ENCODE measurements at places on chromosomes 2 and 18. TPM values are rescaled to one million over a fixed set of nuclear protein-coding genes. Genes with fewer than 3 reads are reported as not detected.

GRCh38 chr2:232854082-232854481 lies 16.0 kb upstream of the SNORC start:
- no peaks in the 10 kb centered on the region for H3K4me1 ChIP-seq
- H3K27me3 ChIP-seq: no peaks in the 10 kb centered on the region
- H3K36me3 ChIP-seq: no peaks in the 10 kb centered on the region
- H3K4me3 ChIP-seq: no peak overlapping the region
- DNase-seq: no peak

- no peaks in the 10 kb centered on the region for H3K4me1 ChIP-seq
- H3K27ac ChIP-seq: no peak overlapping the region
- no peak for DNase-seq
- H3K27me3 ChIP-seq: no peaks in the 10 kb centered on the region
- H3K4me3 ChIP-seq: no peak overlapping the region
These were observed 61.8 kb upstream of the YWHAQ start for GRCh38 chr2:9692456-9693195.

GRCh38 chr18:3238742-3239141 lies 8.9 kb upstream of the MYL12A start:
- H3K27me3 ChIP-seq: no peaks in the 10 kb centered on the region
- H3K4me1 ChIP-seq: no peaks in the 10 kb centered on the region
- no peaks in the 10 kb centered on the region for H3K36me3 ChIP-seq
- H3K27ac ChIP-seq: no peak overlapping the region
- H3K4me3 ChIP-seq: no peak overlapping the region

Gene GCKR
- total RNA-seq: 1.3 TPM

Gene MLPH
- 36.9 TPM for total RNA-seq

Gene ANKZF1
- total RNA-seq: 37.2 TPM

DNA sequence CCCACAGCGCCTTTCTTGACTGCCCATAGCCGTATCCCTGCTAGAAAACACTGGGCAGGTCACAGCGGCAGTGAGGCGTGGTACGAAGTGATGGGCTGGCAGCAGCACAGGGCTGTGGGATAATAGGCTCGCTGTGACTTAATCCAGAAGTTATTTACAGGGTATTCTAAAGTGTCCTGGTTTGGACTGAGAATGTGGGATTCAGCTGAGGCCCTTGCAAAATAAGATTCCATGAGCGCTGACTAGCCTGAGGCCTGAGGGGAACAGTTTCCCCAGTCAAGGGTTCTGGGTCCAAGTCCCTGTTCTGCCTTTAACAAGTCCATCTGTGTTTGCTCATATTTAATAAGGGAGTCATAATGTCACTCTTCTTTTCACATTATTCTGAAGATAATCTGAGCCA lies 34.6 kb downstream of the SETBP1 start:
- no peak for DNase-seq
- H3K36me3 ChIP-seq: no peaks in the 10 kb centered on the region
- peaks cover 13% of the 10 kb centered on the region for H3K4me1 ChIP-seq
- no peak overlapping the region for H3K4me3 ChIP-seq
- H3K27me3 ChIP-seq: no peaks in the 10 kb centered on the region

DNA sequence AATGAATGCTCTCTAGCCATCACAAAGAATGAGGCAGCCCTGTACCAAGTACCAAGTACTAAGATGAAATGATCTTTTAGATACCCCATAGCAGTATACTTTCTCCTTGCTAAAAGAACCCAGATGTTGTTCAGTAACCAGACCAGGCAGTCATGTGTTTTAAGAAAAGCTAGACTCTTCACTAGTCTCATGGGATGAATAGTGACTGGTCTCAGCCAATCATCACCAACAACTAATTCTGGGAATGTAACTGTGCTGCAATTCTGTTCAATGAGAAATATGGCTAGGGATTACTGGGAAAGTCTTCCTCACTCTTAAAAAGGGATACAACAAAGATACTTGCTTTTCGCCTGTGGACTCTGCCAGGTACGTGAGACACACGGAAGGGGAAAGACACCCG lies 29.5 kb downstream of the MBOAT2 start:
- H3K4me3 ChIP-seq: no peak overlapping the region
- DNase-seq: no peak
- no peak overlapping the region for H3K27ac ChIP-seq
- no peaks in the 10 kb centered on the region for H3K27me3 ChIP-seq

DNA sequence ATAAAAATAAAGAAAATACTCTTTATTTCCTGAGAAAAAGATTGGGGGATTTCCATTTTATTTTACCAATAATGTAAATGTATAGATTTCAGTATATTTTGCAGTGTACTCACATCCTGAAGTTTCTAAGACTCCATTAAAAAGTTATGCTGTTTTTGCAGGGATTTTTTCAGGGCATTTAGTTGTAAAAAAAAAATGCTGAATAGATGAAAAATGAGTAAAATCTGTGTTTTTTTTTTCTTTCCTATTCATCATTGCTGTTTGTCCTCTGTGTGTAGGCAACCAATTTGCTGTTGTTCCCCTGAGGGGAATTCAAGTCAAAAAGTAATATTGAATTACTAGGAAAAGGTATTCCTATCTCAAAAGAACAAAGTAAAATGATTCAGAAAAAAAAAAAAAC lies 66.3 kb downstream of the MEIS1 start:
- peaks cover 8% of the 10 kb centered on the region for H3K4me1 ChIP-seq
- DNase-seq: no peak
- H3K36me3 ChIP-seq: no peaks in the 10 kb centered on the region

- H3K4me3 ChIP-seq: no peak overlapping the region
- no peaks in the 10 kb centered on the region for H3K4me1 ChIP-seq
- no peak overlapping the region for H3K27ac ChIP-seq
- H3K36me3 ChIP-seq: no peaks in the 10 kb centered on the region
- no peak for DNase-seq
These were observed 1325.4 kb upstream of the ZEB2 start for GRCh38 chr2:145845207-145845894.

DNA sequence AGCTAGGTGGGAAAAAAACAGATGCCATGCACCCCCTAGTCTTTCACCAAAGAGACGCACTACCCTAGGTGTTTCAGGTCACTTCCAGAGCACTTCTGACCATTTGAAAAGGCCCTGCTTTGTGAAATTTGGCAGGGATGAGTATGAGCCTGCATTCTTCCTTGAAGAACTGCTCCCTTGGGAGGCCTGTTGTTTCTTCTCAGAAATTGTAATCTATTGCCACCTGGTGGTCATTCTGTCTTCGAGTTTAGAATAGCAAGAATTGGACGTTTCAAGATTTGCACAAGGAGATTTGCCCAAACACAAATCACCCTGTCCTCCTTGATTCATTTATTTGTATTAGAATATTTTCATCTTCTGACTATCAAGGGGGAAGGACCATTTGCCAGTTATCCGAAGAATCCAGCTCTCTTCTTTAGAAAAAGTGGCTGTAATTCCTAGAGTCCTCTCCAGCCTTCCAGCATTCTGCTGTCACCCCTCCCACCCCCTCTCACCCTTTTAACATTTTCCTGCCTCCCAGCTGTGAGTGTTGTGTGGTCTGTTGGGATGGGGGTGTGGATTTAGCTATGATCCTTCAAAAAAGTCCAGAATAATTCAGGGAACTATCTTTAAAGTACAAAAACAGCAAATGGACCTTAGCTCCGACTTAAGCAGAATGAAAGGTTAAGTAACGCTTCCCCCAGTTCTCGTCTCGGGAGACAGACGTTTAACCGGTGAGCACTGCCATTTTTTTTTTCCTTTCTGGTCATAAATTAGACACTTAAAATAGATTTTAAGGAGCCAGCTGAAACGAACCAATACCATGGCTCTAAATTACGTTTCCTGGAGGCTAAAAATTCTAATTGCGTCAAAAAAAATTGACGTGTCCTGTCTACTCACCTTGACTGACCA lies 3.7 kb upstream of the GAD1 start:
- no peak overlapping the region for H3K4me3 ChIP-seq
- H3K36me3 ChIP-seq: no peaks in the 10 kb centered on the region
- H3K27me3 ChIP-seq: no peaks in the 10 kb centered on the region
- DNase-seq: peak; percentile 48
- no peaks in the 10 kb centered on the region for H3K4me1 ChIP-seq
- H3K27ac ChIP-seq: no peak overlapping the region

Gene CCDC102B
- total RNA-seq: 4.2 TPM

GRCh38 chr2:217738061-217738460 lies 264.7 kb downstream of the TNS1 start:
- H3K4me1 ChIP-seq: no peaks in the 10 kb centered on the region
- DNase-seq: no peak
- H3K4me3 ChIP-seq: no peak overlapping the region

DNA sequence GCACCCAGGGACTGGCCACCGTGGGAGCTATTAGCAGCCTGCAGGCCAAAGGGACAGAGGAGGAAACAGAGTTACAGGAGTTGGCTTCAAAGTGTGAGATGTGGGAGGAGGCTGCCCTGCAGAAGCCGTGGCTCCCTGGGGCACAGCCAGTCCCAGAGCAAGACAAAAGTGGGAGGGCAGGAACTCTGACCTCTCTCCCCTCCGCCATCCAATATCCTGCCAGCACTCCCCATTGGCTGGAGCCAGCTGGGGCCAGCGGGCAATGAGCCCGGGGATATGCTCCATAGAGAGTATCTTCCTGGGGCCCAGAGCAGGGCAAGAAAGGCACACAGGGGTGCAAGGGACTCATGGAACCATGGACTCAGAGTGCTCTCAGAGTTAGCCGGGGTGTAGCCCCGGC lies 143.1 kb downstream of the INHBB start:
- no peaks in the 10 kb centered on the region for H3K27me3 ChIP-seq
- no peak overlapping the region for H3K4me3 ChIP-seq
- DNase-seq: no peak
- H3K4me1 ChIP-seq: no peaks in the 10 kb centered on the region
- H3K36me3 ChIP-seq: no peaks in the 10 kb centered on the region
- H3K27ac ChIP-seq: no peak overlapping the region

DNA sequence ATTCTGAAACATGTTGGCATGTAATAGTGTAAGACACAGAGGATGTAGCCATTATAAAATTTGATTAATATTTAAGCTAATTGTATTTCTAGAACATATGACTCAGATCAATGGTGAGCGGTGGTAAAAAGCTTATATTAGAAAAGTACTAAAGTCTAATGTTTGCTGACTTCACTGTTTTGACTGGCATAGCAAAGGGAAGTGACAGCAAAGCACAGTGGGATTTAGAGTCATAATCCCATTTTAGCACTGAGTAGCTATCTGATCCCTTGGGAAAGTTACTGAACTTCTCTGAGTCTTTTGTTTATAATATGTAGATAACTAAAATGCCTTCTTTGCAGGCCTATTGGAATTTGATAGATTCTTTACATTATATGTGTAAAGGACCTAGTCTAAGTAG lies 60.4 kb downstream of the KIAA1328 start:
- H3K36me3 ChIP-seq: no peaks in the 10 kb centered on the region
- H3K27me3 ChIP-seq: no peaks in the 10 kb centered on the region
- no peaks in the 10 kb centered on the region for H3K4me1 ChIP-seq
- no peak overlapping the region for H3K4me3 ChIP-seq
- H3K27ac ChIP-seq: no peak overlapping the region

GRCh38 chr2:163252199-163252598 lies 413.6 kb upstream of the KCNH7 start:
- no peak overlapping the region for H3K4me3 ChIP-seq
- H3K27ac ChIP-seq: no peak overlapping the region
- no peaks in the 10 kb centered on the region for H3K4me1 ChIP-seq
- no peaks in the 10 kb centered on the region for H3K27me3 ChIP-seq
- H3K36me3 ChIP-seq: no peaks in the 10 kb centered on the region
- DNase-seq: no peak

Gene IL36B
- not detected for total RNA-seq

DNA sequence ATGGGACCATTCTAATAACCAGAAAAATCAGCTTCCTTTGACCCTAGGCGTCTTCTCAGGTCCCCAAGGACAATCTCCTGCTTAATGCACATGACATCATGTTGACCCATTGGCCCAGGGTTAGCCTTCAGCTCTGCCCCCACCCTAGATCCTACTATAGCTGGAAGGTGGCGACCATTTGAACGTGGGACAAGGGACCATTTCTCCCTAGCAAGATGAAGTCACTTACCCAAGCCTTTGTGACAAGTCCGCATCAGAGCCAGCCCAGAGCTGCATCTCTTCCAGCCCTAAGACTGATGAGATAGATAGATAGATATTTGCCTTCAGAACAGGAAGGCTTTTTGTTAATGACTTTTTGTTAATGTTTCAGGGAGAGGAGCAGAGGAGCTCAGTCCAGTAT lies 28.2 kb upstream of the TAF1B start:
- H3K4me1 ChIP-seq: no peaks in the 10 kb centered on the region
- no peak for DNase-seq
- no peak overlapping the region for H3K4me3 ChIP-seq
- no peaks in the 10 kb centered on the region for H3K27me3 ChIP-seq
- H3K36me3 ChIP-seq: no peaks in the 10 kb centered on the region

DNA sequence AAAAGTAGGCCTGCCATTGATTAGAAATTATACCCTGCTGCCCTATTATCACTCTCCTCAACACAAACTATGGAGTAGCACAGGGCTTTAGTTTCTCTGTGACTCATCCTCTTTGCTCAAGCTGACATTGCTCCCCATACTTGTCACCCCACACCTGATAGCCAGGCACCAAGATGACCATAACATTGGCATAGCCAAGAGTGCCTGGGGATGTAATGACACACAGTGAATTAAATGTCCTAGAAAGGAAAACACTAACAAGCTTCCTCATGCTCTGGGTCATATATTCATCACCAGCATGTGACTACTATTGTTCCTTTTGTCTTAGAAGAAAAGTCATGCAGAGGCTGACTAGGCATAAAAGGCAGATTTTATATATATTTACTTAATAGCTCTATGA lies 137.8 kb upstream of the RND3 start:
- peaks cover 8% of the 10 kb centered on the region for H3K4me1 ChIP-seq
- no peaks in the 10 kb centered on the region for H3K27me3 ChIP-seq
- no peak overlapping the region for H3K4me3 ChIP-seq
- DNase-seq: no peak
- H3K27ac ChIP-seq: no peak overlapping the region
- no peaks in the 10 kb centered on the region for H3K36me3 ChIP-seq
